Sigmoid colon (tissue), 7 donors: ENCODE measurements at places on chromosomes 2 and 18. TPM values are rescaled to one million over a fixed set of nuclear protein-coding genes. Genes with fewer than 3 reads are reported as not detected.

SKOR2 gene
- not detected for total RNA-seq

LBX2 gene
- 0.99 TPM for total RNA-seq

PAX8 gene
- 0.71 TPM for total RNA-seq

GRCh38 chr2:59540864-59541263, 1012.6 kb downstream of the BCL11A start:
- DNase-seq: no peak

NAT8 gene
- not detected for total RNA-seq

CYTIP gene
- 3.5 TPM for total RNA-seq

DNA sequence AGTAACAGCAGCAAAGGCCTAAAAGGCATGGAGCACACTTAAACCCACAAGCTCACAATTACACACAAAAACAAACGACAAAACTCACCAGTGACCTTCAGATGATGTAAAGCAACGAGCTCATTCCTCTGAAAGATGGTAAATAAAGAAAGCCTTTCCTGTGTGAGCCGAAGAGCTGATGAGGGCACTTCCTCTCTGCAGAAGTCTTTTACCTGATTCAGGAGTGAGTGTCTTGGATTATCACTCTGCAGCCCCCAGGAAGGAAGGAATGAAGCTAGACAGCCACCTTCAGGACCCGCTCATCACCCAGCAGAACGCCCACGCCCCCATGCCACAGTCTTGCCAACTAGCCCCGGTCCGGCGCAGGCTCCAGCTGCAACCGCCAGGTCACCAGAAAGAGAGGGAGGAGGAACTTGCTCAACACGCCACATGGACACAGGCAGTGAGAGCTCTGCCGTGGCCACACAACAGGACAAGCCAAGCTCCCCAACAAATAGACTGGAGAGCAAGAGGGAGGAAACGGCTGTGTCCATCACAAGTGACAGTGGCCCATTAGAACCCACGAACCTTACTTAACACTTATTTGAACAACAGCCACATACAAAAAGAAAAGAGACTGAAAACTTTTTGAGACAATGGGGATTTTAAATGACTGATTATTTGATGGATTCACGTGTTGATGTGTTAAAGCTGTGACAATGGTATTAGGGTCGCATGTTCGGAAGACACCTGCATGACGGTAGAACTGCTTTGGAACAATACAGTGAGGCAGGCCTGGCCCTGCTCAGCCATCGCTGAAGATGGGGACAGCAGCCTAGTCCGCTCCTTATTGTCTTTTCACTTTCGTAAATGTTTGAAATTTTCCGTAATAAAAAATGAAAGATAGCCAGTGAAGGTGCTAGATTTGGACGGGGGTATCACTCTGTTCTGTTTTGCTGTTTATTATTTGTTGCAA, 127.3 kb downstream of the HDAC4 start:
- no peak for DNase-seq

DYSF gene
- total RNA-seq: 49.6 TPM

ASAP2 gene
- 27.8 TPM for total RNA-seq

GRCh38 chr2:620471-621302, 56.5 kb downstream of the TMEM18 start:
- DNase-seq: no peak

- no peak for DNase-seq
Observed at GRCh38 chr2:126221506-126221905, 434.5 kb upstream of the GYPC start.

DNA sequence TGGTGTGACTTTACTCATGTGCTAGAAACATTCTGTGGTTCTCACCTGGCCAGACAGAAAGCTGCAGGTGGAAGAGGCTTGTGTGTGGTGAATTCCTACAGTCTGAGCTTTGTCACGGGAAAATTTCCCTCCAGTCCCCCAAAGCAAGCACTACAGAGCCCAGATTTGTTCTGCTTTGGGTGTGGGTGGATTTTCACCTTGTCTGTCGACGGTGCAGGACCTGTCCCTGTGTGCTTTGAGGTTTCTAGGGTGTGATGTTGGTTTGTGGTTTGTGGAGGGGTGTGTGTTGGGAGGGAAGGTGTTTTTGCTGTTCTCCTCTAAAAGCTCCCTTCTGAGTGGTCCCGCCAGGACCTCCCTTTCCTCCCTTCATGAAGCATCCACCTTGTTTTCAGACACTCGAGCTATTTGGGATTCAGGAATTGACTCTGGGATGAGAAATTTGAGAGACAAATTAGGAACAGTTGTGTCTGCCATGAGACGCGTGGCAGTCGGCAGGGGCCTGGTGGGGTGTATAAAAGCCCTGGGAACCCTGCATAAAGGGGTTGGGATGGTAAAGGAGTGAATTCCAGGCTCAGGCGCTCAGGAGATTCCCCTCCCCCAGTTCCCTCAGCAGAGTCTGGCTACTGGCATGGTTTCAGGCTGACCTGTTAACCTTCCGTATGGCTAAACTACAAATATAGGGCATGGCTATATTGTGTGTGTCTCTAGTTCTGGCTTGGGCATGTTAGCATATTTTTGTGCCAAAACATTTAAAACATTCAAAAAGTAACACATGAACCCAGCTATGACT, 65.5 kb downstream of the DGKD start:
- no peak for DNase-seq

DNA sequence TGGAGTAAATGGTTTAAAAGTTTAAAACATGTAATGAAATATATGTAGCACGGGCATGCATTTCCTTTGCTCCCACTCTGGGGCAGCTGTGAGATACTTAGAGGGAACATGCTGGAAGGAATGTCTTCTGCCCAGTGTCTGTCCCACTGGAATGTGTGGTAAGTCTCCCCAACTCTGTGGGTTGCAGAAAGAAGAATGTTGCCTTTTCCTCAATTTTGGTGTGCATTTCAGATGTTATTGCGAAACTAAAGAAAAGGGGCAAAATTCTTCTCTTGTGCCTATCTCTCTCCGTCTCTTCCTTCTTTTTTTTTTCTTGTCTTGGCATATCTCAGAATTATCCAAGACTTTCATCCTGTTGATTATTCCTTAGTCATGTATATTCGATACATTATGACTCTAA, 201.1 kb downstream of the SH3RF3 start:
- no peak for DNase-seq

DNA sequence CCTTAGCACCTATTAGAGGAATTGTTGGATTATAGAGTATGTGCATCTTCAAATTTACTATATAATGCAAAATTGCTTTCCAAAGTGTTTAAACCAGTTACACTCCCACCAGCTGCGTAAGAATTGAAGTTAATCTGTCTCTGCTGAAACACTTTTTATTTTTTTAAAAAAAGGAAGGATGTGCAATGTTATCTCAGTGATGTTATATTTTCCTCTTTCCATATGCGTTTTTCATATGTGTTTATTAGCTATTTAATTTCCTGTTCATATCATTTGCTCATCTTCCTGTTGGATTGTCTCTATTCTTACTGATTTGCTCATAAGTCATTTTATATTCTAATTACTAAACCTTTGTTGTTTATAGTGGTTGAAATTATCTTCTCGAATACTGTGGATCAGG, 63.2 kb upstream of the RFX8 start:
- DNase-seq: no peak

GPR45 gene
- not detected for total RNA-seq

MARCHF4 gene
- total RNA-seq: under 0.01 TPM

DNA sequence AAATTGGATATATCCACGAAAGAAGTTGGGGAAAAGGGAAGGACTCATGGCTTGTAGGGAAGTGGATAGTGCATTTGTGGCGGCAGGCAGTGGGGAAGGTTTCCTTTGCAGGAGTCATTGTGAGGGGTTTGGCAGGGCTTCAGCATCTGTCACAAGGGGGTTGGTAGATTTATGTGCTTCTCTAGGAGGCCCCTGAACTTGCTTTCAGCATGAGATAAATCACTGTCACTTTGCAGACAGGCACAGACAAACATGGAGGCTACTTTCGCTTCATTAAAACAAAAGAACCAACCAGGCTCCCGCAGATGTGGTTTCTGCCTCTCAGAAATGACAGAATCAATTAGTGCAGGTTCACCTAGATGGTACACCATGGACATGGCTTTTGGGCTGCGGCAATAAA, 340.7 kb downstream of the TGIF1 start:
- no peak for DNase-seq

GRCh38 chr18:44245019-44245418, 435.7 kb upstream of the SETBP1 start:
- DNase-seq: no peak

RAB17 gene
- total RNA-seq: 0.33 TPM

- no peak for DNase-seq
Observed at GRCh38 chr2:237405006-237405559, 8.9 kb downstream of the COL6A3 start.

DNA sequence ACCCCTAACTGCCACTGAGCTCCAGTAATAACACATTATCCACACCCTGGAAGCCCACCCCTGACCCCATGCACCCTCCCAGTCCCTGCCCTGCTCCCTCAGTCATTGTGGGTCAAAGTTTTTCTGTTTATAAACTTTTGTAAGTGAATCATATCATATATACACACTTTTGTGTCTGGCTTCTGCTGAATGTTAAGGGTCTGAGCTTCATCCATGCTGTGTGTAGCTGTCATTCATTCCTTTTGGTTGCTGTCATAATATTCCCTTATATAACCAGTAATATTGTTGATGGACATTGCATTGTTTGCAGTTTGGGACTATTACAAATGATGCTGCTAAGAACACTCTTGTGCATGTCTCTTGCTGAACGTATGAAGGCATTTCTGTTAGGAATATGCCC, 14.5 kb downstream of the CNNM4 start:
- DNase-seq: no peak

SERPINB4 gene
- total RNA-seq: not detected

GRCh38 chr2:227414846-227415245, 27.1 kb upstream of the SCYGR1 start:
- no peak for DNase-seq

- DNase-seq: no peak
Observed at GRCh38 chr2:121232626-121233265, 52.3 kb downstream of the TFCP2L1 start.

GRCh38 chr2:128689971-128690370, 371.3 kb upstream of the HS6ST1 start:
- no peak for DNase-seq

- DNase-seq: no peak
Observed at GRCh38 chr2:219314804-219315468, 5.7 kb upstream of the PTPRN start.

TLX2 gene
- 1.9 TPM for total RNA-seq

DNA sequence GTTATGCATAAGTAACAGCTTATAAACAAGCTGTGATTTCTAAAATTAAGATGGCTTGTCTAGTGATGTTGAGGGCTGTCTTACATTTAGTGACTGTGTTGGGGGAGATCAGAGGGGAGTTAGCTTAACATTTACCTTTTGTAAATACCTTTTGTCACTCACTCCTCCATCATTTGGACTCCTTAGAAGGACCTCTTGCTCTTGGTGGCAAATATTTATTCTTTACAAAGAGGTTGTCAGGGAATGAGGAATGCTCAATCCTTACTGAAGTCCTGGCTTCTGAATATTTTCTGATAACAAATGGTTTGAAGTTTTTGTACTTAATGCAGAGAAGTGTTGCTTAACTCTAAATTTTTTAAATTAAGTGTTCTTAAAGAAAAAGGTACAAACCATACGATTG, 438.8 kb upstream of the FAM98A start:
- DNase-seq: no peak

DNA sequence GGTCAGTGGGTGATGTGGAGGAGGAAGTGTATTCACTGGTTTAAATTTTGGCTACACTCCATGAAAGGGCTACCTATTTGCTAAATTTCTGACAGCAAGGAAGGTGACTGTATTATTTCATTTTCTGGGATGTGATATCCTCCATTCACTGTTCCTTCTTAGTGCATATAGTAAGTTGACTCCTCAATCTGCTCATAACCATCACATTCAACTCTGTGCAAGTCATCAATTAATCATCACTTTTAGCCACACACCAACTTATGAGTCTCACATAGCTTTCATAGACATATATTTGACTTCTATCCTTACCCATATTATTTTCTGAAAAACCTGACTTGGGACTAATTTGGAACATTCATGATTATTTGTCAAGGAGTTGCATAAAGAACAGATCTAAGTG, 16.9 kb downstream of the KLHL41 start:
- DNase-seq: no peak

DNA sequence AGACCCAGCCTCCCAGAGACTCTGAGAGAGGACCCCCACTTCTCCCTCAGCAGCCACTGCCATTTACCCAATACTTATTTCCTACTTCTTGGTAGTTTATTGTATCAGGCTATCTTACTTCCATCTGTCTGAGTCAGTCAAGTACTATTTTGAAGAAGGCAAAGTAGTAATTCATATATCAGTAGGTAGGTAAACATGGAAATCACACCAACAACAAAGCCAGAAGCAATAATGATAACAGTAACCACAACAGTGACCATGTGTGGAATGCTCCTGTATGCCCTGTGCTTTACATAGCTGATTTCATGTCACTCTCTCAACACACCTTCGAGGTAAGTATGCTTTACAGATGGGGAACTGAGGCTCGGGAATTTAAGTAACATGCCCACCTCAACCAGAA, 173.0 kb downstream of the BCL11A start:
- DNase-seq: no peak

- no peak for DNase-seq
Observed at GRCh38 chr18:12783524-12783923, 80.7 kb downstream of the PSMG2 start.

INHA gene
- total RNA-seq: 0.36 TPM

- no peak for DNase-seq
Observed at GRCh38 chr18:35611518-35611917, 30.0 kb downstream of the GALNT1 start.

- peak; percentile 11 for DNase-seq
Observed at GRCh38 chr2:121698318-121698930, 38.3 kb downstream of the NIFK start.

- no peak for DNase-seq
Observed at GRCh38 chr2:218291318-218292047, 820 bp downstream of the TMBIM1 start.

DNA sequence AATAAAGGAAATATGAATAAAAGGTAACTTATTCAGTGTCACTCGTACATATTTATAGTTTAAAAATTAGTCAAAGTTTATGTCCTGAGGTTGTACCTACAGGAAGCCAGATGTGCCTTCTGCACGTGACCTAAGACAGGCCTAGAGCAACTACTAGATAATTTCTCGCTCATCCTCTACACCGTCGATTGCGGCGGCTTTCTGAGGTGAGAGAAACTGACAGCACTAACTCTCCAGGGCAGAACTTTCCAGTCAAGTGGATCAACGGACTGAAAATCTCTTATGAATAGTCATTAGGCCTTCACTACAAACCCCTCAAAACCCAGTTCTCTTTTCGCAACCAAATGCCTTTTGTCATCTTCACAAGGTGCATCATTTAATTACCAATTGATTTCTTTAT, 54.2 kb downstream of the ZEB2 start:
- DNase-seq: no peak
